Activated CD4-positive, alpha-beta T cell treated with anti-CD3 and anti-CD28 coated beads, Interleukin-2, amount 10 ng/mL, durations not matched to agents 7 days and 5 days (primary cell): ENCODE measurements at places on chromosomes 11 and 22. TPM values are rescaled to one million over a fixed set of nuclear protein-coding genes. Genes with fewer than 3 reads are reported as not detected.

DRG1 gene
- total RNA-seq, result 83.5 TPM

- no peak for DNase-seq
Measured at GRCh38 chr11:41237382-41237781, 222.1 kb downstream of the LRRC4C start.

DNA sequence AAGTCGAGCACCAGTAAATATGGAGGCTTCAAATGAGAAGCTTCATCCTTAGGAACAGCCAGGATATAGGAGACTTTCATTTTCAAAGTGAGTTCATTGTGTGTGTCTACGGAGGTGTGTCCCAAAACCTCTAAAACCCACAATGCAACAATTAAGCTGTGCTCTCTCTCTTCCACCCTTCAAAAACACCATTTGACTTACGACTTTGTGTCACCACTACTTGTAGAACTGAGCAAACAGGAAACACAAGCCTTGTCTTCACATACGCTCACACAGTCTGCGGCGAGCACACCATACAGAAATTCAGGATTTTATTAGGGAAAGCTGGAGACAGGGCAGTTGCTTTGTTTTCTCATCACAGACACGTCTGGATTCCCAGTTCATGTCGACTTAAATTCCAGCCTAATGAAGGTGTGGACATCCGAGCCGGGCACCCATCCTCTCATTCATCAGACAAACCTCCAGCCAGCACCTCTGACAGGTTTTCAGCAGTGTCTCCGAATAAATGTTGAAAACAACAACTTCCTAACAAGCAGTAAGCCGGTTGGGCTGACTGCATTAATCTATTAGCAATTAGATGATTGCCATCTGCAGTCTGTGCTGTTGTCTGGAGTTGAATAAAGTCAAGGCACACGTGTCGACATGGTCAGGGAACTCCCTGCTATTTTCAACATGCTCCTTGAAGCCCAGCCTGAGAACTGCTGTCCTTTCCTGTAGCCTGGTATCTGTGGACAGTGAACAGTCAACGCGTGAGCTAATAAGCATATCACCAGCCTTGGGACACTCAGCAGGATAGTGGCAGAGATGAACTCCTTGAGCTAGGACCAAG lies 1411.1 kb downstream of the BRD1 start:
- no peak for DNase-seq

LMF2 gene
- total RNA-seq, result 130 TPM

CHST1 gene
- not detected for total RNA-seq

- DNase-seq, result no peak
Measured at GRCh38 chr22:50281957-50282356, 11.8 kb upstream of the MAPK11 start.

DNA sequence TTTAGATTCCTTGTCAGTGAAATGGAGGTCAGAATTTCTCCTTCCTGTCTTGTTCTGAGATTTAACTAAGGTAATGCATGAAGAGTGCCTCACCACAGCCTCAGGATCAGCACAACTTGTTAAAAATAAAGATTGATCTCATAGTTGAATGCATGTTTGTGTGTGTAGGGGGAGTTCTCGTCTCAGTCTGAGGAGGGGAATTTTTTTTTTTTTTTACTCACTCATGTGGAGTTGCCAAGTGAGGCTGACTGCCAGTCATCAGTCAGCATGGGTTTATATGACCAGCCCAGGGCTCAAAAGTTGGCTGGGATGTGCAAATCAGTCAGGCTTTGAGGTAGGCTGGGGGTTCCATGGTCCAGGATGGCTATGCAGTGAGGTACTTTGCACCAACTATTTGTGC lies 113.2 kb downstream of the FANCF start:
- no peak for DNase-seq
